Fibroblast of the conjunctiva (primary cell): ENCODE measurements at places on chromosomes 1 and 21.

- DNase-seq = no peak
Measured at GRCh38 chr21:16789636-16790035, 723.2 kb upstream of the CXADR start.

GRCh38 chr1:192913683-192914082, 104.8 kb downstream of the RGS2 start:
- no peak for DNase-seq

DNA sequence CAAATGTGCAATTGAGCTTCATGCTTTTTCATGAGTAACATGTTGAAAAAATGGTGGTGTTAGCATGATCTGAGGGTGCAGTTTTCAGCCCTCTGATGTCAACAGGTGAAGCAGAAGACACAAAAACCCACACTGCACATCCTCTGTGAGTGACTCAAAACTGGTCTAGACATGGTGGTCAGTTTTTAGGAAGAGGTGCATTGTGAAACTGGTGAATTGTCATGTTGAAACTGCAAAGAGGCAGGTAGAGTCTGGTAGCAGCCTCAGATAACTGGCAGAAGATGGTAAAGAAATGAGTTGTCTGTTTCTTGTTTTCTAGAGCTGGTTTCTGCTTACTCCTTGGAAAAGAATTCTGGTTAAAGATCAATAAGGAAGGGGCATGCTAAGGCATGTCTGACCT, 97.3 kb upstream of the HMCN1 start:
- DNase-seq = no peak

GRCh38 chr1:85606414-85606800, 25.8 kb downstream of the CCN1 start:
- no peak for DNase-seq

DNA sequence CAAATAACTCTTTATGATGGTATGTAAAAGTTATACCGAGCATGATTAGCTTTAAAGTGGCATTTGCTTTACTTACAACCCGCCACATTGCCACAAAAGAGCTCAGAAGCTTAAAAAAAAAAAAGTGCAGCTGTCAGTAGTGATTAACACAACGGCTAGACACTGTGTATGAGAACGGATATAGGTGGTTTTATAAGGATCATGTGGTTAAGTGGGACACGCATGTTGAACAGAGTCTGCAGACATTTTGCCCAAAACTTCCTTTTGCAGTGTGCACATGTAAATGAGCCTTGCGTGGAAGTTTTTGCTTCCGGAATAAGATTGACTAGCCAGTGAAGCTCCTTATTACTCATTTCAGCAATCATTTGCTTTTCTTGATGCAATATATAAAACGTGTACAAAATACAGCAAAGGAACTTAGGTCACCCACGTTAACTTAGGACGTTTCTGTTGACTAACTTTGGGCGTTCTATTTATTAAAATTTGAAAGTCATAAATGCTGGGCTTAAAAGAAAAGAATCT, 58.7 kb upstream of the RGS1 start:
- DNase-seq = no peak
